ENCODE measurements at places on chromosomes 3 and 15. TPM values are rescaled to one million over a fixed set of nuclear protein-coding genes. Genes with fewer than 3 reads are reported as not detected.

Gene MYRIP
- not detected for total RNA-seq

- no peak for DNase-seq
- peaks cover 33% of the 10 kb centered on the region for H3K4me1 ChIP-seq
- H3K36me3 ChIP-seq = no peaks in the 10 kb centered on the region
- H3K27me3 ChIP-seq = no peaks in the 10 kb centered on the region
- H3K27ac ChIP-seq = no peak overlapping the region
Observed at GRCh38 chr15:63474810-63475316, 29.5 kb upstream of the USP3 start.

- H3K36me3 ChIP-seq = no peaks in the 10 kb centered on the region
- H3K27me3 ChIP-seq = peaks cover 17% of the 10 kb centered on the region
- DNase-seq = no peak
- H3K4me1 ChIP-seq = no peaks in the 10 kb centered on the region
- no peak overlapping the region for H3K4me3 ChIP-seq
Observed at GRCh38 chr15:21261965-21262850, 178.1 kb downstream of the POTEB3 start.

Gene TMEM202
- not detected for total RNA-seq

GRCh38 chr3:100429187-100429716 is 27.9 kb downstream of the LNP1 start:
- DNase-seq = no peak
- no peaks in the 10 kb centered on the region for H3K4me1 ChIP-seq
- peaks cover 6% of the 10 kb centered on the region for H3K27me3 ChIP-seq
- H3K27ac ChIP-seq = no peak overlapping the region
- no peaks in the 10 kb centered on the region for H3K36me3 ChIP-seq
